Neural crest cell (in vitro differentiated cells): ENCODE measurements at places on chromosomes 4 and X.

DNA sequence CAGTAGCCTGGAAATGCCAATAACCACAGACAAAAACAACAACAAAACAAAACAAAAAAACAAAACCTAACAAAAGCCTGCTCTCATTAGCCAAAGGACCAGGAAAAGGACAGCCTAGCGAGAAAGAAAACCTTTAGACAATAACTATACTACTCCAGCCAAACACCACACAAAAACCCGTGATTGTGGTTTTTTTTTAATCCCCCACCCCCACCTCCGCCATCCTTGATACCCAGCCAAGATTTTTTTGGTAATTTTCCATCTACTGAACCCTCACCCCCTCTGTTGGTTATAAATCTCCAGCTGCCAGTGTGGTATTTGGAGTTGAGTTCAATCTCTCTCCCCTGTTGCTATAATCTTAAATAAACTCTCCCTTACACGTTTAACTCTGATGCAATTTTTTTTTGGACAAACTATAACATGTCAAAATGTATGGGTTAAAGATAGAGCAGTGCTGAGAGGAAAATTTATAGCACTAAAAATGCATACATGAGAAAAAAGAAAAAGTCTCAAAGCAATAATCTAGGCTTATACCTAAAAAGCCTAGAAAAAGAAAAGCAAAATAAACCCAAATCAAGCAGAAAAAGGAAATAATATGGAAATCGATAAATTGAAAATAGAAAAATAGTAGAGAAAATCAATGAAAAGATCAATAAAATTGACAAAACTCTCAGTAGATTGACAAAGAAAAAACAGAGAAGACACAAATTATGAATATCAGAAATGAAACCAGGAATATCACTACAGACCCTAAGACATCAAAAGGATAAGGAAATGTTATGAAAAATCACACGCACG is 83.7 kb downstream of the NAT8L start:
- DNase-seq: no peak

GRCh38 chr4:25769251-25769650 is 93.5 kb downstream of the SEL1L3 start:
- DNase-seq: no peak

- DNase-seq: no peak
Measured at GRCh38 chrX:132369617-132370326, 119.1 kb downstream of the MBNL3 start.

GRCh38 chrX:153724252-153725038 is at the start of the genes ABCD1 and BCAP31:
Gene ABCD1, plus strand, starts transcription at chrX:153724856. Its CDS starts 411 bp downstream, at chrX:153725267.
Gene BCAP31, minus strand, starts transcription at chrX:153724387. Its CDS starts 1,143 bp downstream, at chrX:153723244.
- DNase-seq: peak; percentile 76

DNA sequence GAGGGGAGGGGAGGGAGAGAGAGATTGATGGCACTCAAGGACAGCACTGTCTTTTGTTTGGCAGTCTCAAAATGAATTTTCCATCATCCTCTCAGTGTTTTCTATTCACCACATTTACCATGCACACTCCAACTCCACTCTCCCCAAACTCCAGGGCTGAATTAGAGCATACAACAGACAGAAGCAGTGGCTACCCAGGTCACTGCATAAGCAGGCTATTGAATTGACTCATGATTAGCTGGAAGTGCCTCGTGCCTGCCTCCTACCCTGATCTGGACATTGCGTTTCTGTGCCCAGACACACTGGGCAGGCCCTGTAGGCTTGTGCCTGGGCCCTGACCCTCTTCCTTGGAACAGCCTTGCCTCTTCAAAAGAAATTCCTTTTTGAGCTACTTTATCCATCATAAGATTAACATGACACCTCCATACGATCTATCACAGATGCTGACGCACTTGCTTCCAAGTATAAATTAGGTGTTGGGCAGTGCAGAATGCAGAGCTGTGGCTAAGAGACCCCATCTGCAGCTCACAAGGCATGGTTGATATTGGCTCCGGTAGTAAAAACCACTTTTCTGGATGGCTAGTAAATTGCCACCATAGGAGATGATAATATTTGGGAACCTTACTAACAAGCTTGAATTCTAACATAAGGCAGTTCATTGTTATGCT is 752.9 kb downstream of the RPA4 start:
- DNase-seq: no peak

GRCh38 chrX:38627683-38628082 is 66.3 kb downstream of the TSPAN7 start:
- no peak for DNase-seq

DNA sequence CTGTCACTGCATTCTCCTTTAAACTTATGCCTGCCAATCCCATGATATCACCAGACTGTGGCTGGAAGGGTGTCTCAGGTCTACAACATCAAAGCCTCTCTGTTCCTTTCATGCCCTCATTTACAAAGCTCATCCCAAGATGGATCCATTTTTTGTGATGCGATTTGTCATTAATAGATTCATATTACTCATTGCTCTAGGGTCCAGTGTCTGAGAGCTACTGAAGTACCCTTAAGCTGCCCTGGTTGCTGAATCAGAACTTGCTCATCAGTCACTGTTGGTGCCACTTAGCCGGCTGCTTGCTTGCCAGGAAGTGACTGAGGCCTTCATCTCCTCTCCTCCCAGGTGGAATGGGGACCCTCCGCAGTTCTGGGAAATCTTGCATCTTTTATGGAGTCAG is 395.5 kb upstream of the BOD1L1 start:
- DNase-seq: no peak

DNA sequence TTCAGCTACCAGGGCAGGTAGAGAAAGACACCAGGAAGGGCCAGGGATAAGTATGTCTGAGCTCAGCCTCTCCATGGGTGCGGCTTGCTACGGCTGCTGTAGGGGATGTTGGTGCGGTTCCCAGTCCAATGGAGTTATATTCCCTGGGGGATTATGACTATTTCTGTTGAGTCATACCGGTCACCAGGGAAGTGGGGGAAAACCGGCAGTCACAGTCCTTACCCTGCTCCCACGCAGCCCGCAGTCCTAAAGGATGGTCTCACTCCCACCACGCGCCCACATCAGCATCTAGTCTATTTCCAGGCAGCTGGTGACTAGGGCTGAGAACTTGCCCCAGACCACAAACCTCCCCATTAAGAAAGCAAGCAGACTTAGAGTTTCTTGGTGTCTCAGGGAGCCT is 191.6 kb downstream of the VEGFC start:
- DNase-seq: no peak

DNA sequence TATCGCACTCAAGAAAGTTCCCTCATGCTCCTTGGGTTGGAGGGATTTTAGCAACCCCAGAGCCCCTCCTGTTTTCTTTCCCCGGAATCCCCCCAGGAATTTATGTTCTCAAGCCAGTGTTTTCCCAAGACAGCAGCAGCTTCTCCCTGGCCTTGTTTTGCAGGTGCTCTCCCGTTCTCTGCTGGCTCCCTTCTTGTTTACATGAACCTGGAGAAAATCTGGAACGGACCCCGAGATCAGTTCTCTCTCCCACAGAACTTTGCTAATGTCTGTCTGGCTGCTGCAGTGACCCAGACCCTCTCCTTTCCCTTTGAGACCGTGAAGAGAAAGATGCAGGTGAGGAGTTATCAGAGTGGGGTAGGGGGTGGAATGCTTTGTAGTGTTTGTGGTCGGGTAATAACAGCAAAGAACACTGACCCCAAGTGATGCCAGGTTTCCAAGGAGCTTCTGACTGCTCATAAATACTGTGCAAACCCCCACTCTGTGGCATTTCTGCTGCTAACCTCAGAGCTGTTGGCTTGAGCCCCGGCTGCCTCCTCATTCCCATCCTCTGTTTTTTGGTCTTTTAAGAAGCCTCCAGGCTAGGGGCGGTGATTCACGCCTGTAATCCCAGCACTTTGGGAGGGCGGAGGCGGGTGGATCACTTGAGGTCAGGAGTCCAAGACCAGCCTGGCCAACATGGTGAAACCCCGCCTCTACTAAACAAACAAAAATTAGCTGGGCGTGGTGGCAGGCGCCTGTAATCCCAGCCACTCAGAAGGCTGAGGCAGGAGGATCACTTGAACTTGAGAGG is 11.1 kb downstream of the SLC25A43 start:
- no peak for DNase-seq

DNA sequence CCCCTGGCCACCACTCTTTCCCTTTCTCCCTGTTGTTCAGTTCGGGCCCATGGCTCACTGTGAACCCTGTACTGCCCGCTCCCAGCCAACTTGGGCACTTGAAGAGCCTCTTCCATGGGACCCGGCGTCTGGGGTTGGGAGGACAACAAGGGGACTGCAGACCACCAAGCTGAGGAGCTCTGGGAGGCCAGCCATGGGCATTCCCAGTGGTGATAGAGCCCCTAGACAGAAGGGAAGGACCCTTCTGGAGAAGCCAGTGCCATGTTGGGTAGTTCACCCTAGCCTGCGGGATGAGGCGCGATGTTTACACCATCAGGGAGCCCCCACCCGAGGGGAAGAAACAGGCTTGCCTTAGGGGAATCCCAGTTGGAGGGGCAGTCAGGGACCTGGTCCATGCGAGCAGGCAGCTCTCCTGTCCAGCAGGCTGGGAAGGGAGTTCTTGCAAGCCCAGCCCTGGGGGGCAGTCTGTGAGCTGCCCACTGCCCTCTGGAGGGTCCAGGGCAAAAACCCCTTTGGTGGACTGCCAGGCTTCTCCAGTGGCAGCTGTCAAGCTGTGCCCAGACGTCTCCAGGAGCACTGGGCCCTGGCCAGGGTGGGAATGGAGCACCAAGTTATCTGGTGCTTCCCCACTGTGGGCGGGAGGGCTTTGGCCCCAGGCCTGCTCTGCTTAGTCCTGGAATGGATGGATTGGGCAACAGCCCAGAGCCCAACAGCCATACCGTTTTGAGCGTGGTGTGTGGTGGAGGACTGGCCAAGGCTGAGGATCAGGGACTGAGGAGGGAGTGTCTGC is 23.7 kb upstream of the UBA1 start:
- DNase-seq: no peak

DNA sequence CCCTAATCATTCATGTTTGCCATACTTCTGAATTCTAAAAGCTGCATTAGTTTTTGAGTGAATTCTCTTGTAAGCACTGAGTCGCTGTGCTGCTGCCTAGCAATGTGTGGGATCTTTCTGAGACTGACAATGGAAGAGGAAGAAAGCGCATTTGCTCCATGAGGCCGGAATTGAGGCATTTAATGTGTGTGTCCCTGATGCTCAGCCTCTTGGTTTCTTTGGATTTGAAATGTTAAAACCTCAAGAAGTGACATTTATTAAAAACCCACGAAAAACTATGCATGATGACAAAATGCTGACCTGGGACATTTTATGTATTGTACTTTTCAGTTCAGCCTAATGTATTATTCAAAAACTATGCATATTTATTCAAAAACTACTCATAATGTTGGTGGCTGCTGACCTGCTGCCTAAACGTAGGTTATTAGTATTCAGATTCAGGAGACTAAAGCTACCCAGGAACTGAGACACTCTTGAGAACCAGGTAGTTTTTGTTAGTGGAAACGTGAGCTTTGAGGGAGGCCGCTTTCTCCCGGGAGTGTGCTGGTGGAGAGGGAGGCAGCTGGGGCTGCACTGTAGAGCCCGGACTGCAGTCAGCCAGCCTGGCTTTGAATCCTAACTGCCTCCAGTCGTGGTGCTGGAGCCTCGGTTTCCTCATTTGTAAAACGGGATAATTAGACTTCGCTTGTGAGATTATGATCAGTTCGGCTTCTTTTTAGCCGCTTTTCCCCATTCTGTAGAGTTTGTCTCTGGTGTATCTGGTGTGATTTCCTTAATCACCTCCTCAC is 11.3 kb downstream of the RGS12 start:
- no peak for DNase-seq

GRCh38 chr4:186685767-186686183 is 37.9 kb downstream of the FAT1 start:
- DNase-seq: no peak

- no peak for DNase-seq
Measured at GRCh38 chrX:144896323-144896722, 351.0 kb upstream of the SPANXN1 start.

DNA sequence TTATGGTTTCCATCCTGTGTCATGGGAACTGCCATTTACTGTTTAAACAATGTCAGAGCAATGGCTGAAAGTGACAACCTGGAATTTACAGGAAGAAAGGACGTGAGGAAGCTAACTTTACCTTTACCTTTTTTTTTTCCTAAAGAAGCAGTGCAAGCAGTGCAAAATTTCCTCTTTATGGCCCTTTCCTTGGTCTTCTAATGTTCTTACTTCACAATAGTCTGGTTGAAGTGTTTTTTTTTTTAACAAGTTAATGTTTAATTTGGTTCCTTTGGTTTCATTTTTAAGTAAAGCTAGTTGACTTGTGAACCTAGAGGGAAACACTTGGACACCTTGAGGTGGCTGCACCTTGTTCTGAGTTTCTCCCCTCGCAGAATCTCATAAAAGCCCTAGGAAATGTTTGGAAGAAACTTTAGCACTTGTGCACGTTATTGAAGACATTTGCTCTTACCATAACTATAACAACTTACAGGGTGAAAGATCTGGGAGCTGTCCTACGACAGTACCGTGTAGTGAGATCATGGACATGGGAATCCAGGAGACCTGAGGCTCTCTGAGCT is 1.8 kb downstream of the SGMS2 start:
- DNase-seq: no peak

DNA sequence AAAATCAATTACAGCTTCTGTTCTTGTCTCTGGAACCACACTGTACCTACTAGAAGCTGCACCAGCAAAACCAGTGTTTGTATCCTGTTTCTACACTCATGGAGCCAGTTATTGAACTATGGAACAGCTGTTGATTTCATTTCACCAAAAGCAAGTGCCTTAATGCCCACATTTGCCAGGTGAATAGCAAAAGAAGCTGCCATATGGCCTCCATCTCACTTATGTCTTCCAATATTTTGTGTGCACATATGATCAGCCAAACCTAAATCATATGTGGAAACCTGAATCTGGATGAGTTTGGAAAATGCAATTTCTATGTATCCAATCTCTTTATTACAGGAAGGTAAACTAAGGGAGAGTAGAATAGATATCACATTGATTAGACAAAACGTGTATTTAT is 415.8 kb upstream of the GRID2 start:
- DNase-seq: no peak

DNA sequence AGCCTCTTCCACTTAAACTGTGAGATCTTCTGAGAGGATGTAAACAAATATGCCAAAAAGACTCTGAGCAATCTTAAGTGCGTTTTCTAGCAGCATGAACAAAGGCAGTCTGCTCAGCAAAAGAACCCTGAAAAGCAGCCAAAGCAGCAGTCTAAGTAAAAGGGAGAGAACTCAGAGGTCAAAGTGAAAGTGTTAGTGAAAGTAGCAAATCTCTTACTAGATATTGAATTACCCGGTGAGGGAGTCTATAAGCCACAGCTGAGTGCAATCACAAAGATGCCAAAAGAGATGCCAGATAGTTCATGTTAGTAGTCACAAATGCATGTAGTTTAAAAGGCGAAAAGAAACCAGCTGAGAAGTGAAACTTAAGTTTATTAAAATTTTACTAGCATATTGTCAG is 7.9 kb upstream of the GNRHR start:
- no peak for DNase-seq

- DNase-seq: no peak
Measured at GRCh38 chr4:26162101-26162500, 158.7 kb upstream of the RBPJ start.
